ENCODE measurements at places on chromosomes 11 and 22.

DNA sequence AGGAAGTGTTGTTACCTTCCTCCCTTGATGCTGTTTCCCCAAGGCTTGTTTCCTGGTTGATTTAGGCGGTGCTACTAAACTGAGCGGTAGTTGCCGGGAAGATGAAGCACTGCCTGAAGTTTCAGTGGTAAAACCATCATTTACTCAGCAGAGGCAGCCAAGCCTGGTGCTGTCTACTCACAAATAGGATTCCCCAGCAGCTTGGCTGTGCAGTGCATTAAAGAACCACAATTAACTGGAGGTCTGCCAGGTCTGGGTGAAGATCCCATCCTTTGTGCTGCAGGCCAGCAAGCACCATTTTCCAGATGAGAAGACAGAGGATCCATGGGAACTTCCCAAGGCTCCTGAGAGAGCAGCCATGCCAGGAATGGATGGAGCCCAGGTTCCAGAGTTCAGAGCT is 231.9 kb upstream of the E2F8 start:
- DNase-seq, result no peak

- no peak for DNase-seq
Observed at GRCh38 chr22:45832959-45833580, 143.9 kb downstream of the WNT7B start.

- no peak for DNase-seq
Observed at GRCh38 chr11:91742155-91742554, 482.5 kb upstream of the FAT3 start.

- no peak for DNase-seq
Observed at GRCh38 chr22:50293441-50294318, 13.8 kb downstream of the PLXNB2 start.

- DNase-seq, result no peak
Observed at GRCh38 chr11:46120346-46121300, 631 bp downstream of the PHF21A start.

GRCh38 chr11:86954269-86955110 is 705 bp downstream of the FZD4 start:
- DNase-seq, result no peak

DNA sequence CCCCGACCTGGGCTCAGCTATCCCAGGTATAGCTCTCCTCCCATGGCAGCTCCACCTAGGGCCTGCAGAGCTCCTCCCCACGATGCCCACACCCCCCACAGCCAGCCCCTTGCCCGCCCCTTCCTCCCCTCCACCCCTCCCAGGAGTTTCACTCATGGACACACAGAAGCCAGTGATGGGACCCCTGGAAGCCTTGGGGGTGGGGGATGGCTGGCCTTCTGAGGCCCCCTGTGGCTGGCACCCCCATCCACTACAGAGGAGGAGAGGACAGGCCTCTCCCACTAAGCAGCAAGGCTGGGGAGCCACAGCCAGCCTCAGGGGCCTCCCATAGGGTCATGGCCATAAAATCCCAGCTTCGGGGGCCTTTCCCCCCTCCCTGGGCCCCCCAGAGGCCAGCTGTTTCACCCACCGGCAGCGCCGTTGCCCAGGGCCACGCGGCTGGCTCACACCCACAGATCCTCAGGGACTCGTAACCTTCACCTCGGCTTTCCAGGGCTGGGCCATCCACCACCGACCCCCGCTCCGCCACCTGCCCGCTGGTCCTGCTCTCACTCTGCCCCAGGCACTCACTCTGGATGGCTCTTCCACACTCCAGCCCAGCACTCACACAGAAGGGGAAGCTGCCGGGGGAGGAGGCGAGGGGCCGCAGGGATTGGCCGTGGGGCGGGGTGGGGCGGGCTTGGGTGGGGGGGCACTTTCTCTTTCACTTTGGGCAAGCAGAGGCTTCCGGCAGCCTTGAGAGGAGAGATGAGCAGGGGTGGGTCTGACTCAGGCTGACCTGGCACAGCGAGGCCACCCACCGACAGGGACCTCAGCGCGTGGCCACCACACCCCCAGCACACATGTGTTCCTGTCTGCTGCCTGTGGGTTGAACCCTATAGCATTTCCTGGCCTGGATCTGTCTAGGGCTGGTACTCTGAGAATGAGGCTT is 2.2 kb downstream of the SLC25A22 start:
- peak; percentile 66 for DNase-seq

GRCh38 chr11:118000850-118001228 is 14.6 kb downstream of the IL10RA start:
- DNase-seq, result no peak

- no peak for DNase-seq
Observed at GRCh38 chr11:7511401-7511800, 2.4 kb upstream of the PPFIBP2 start.

GRCh38 chr11:2512431-2513407 is 67.9 kb downstream of the KCNQ1 start:
- no peak for DNase-seq

DNA sequence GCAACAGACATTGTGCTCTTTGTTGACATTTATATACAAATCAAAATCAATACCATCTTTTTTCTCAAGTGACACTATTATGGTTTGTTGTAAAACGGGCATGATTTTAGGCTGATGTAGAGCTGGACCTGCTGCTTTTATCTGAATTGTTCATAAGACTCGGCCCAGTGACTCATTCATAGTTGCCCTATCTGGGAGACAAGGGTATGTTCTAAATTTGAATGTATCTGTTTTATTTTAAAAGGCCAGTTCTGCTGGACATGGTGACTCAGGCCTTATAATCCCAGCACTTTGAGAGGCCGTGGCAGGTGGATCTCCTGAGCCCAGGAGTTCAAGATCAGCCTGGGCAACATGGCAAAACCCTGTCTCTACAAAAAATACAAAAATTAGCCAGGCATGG is 39.3 kb downstream of the CEP295 start:
- no peak for DNase-seq

- DNase-seq, result no peak
Observed at GRCh38 chr11:131408025-131408640, 37.7 kb downstream of the NTM start.

GRCh38 chr11:93477684-93478234 is 65.4 kb downstream of the SMCO4 start:
- no peak for DNase-seq

DNA sequence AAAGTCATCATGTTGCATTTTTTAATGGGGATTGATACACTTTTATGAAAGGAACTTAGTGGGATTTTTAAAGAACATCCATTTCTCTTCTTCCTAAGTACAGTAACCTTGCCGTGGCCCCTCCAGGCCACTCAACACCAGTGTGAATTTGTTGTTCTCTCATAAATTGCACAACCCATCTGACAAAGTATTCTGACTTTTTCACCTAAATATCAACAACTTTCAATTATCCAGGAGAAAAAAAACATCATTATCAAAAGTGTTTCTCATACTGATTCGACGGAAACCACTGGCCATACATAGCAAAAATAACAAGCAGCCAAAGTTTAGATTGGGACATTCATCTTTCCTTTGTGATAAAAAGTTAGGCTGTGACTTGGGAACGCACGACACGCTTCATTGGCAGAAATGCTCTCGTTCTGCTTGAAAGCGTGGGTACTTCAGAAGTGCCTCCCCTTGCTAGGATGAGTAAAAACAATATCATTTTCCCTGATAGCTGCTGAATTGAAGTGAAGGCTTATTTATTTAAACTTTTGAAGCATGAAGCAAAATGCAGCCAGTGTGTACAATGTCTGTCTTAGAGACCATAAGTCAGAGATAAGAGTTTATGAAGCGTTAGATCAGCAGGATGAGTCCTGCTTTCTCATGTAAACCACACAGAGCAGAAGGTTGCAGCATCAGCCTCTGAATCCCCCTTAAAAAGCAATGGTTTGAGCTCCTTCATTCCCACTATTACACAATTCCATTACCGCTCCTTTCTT is 20.6 kb upstream of the EIF3M start:
- DNase-seq, result no peak
